ENCODE measurements at places on chromosomes 11 and 22. TPM values are rescaled to one million over a fixed set of nuclear protein-coding genes. Genes with fewer than 3 reads are reported as not detected.

The DESI1 gene
- 26.2 TPM for total RNA-seq

The SMC1B gene
- total RNA-seq, result not detected

The XRRA1 gene
- total RNA-seq, result 20.2 TPM

The PTPN5 gene
- not detected for total RNA-seq

The CYTH4 gene
- total RNA-seq, result not detected

The CKAP5 gene
- total RNA-seq, result 115 TPM

The EXPH5 gene
- 5.5 TPM for total RNA-seq

The RAG2 gene
- total RNA-seq, result not detected

The SCN3B gene
- not detected for total RNA-seq

The KRTAP5-10 gene
- 0.58 TPM for total RNA-seq

The BRMS1 gene
- 107 TPM for total RNA-seq

The CHID1 gene
- total RNA-seq, result 58.5 TPM

The DERL3 gene
- total RNA-seq, result 0.23 TPM

The APOL4 gene
- total RNA-seq, result 0.17 TPM

The OR52E8 gene
- total RNA-seq, result not detected

The TMPRSS4 gene
- total RNA-seq, result not detected

The MMP3 gene
- total RNA-seq, result 9.0 TPM

The BIK gene
- not detected for total RNA-seq

The CABP4 gene
- 1.2 TPM for total RNA-seq

The FGF3 gene
- total RNA-seq, result not detected

The PANX3 gene
- total RNA-seq, result not detected

The INSC gene
- 10.6 TPM for total RNA-seq

The CDC42BPG gene
- total RNA-seq, result 0.11 TPM

The PLA2G6 gene
- 13.3 TPM for total RNA-seq

The ANO9 gene
- not detected for total RNA-seq

The SERGEF gene
- total RNA-seq, result 11.4 TPM

The TSGA10IP gene
- not detected for total RNA-seq

The LDLRAD3 gene
- 44.3 TPM for total RNA-seq

The P2RY6 gene
- 0.17 TPM for total RNA-seq

The SLC43A1 gene
- total RNA-seq, result 7.7 TPM

The LMO1 gene
- not detected for total RNA-seq

The UBQLNL gene
- 0.06 TPM for total RNA-seq

The CCDC87 gene
- 0.34 TPM for total RNA-seq

The ASCC2 gene
- 36.0 TPM for total RNA-seq

The HTR3A gene
- total RNA-seq, result not detected

The HBD gene
- not detected for total RNA-seq

The CRYBA4 gene
- not detected for total RNA-seq

The LYVE1 gene
- not detected for total RNA-seq

The LRRC32 gene
- total RNA-seq, result 0.06 TPM

The SAA4 gene
- not detected for total RNA-seq
